Occipital lobe (tissue), 3 donors: ENCODE measurements at places on chromosomes 5 and 9.

- DNase-seq, result no peak
These were observed 24.3 kb upstream of the PITX1 start for GRCh38 chr5:135058331-135058732.

DNA sequence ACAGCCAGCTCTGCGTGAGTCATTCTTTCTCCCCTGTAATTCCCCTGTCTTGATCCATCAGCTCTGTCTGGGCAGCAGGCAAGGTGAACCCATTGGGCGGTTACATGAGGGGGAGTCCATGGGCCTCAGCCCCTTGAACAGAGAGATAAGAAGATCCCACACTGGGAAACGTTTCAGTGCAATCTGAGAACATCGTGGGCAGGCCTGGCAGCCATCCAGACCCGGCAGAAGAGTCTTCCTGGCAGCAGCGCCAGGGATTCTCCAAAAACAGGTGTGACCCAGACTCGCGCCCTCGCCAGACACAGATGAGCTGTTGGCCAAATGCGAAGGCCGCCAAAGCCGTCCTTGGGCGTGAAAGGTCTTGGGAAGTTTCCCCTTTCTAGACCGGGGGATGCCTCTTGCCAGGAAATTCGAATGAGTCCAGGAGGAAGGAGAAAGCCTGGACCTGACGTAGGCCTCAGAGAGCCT is 6.4 kb upstream of the SLC12A7 start:
- DNase-seq, result peak; percentile 35

DNA sequence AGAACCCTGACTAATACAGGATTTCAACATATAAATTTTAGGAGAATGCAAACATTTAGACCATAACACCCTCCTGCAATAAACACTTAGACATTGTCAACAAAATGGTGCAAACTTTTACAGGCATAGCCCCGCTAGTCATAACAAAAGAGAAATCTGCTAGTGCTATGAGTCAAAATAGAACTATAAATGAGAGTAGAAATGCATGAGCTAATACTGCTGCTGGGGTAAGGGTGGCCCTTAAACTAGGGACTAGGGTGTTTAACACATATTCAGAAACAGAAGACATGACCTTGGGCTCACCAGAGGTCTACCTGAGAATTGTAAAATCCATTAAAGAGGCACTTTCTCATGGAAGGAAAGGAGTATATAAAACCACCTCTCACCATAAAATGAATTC is 131.6 kb downstream of the TLR4 start:
- no peak for DNase-seq

- DNase-seq, result no peak
These were observed at the start of gene PCDHA12 for GRCh38 chr5:140875085-140876065. Gene PCDHA12 (plus strand): TSS chr5:140875308. CDS start chr5:140875473, 165 bp downstream.

DNA sequence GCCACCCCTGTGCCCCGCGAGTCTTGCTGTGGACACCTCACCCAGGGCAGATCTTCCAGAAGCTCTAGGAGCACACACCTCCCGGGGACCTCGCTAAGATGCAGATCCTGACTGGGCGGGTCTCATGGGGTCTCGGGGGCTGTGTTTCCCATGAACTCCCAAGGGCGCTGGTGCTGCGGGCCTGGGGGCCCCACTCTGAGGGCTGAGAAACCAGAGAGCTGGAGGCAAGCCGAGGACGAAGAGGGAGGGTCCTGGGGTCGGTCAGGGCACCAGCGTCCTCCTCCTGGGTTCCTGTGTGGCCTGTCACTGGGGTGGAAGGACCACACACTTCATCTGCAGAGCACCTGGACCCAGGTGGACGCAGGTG is 30.2 kb downstream of the SLC6A3 start:
- no peak for DNase-seq

- DNase-seq, result no peak
These were observed 33.4 kb upstream of the TTC1 start for GRCh38 chr5:159975462-159976019.

GRCh38 chr5:87437724-87438123 is 25.0 kb upstream of the CCNH start:
- no peak for DNase-seq

GRCh38 chr5:63310644-63311043 is 651.6 kb downstream of the HTR1A start:
- no peak for DNase-seq

DNA sequence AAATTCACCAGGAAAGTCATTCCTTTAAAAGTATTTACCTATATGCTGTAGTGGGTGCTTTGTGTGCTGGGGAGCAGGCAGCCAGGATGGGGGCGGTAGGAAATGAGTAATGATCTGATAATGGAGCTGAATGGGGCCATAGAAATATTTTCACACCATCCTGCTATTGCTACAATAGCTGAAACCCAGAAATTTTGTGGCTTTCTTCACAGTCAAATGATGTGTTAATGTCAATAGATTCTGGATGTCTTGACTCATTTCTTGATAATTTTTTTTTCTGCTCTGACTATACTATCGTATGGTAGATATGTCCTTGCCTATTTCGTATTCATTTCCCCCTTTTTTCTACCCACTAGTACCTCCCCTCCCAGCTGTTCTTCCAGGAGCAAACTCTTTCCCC is 59.5 kb downstream of the RORB start:
- DNase-seq, result no peak

- no peak for DNase-seq
These were observed 339.8 kb upstream of the RGMB start for GRCh38 chr5:98433673-98434072.

- DNase-seq, result no peak
These were observed 708.6 kb downstream of the DTWD2 start for GRCh38 chr5:118279540-118280294.

GRCh38 chr9:117772960-117773359 is 68.8 kb downstream of the TLR4 start:
- DNase-seq, result no peak

DNA sequence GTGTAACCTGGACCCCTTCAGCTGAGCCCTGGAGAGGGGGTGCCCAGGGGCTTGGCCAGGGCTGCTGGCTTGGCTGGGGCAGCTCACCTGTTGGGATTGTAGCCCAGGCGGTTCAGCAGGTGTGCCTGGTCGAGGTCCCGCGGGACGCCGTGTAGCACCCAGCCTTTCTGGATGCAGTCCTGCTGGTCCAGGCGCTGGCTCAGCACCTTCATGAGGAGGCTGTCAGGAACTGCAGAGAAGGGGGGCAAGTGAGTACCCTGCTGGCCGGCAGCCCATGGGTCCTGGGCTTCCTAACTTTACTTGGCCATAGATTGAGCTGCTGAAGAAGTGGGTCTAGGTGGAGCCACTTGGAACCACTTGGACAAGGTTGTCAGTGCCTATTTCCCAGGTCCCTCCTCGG is 85.5 kb downstream of the AK8 start:
- DNase-seq, result no peak

GRCh38 chr5:174425271-174425963 is 299.0 kb upstream of the MSX2 start:
- DNase-seq, result no peak

DNA sequence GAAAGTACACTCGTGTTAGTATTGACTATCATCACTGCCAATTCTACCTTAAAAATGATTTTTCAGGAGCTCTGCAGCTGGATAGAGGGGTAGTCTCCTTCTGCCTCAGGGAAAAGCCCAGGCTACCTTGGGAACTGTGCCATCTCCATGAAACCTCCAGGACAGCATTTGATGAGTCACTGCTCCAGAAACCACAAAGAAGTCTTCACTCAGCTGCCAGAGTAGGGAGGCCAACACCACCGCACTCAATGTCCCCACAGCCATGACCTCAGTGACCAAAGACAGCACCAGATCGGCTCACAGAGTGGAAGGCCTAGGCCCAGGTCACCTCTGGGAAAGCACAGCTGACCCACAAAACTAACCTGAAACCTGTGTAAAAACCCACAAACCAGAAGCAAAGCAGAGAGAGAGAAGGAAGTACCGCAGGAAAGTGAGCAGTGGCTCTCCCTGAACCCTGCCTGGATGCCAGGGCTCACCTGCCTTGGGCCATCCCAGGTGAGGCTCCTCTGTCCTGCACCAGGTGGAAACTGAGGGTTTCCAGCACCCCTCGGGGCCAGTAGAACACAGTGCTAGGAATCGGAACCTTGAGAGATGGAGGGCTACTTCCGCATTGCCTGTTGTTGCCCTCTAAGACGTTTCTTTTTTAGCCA is 30.0 kb downstream of the S1PR3 start:
- DNase-seq, result no peak

GRCh38 chr5:155711882-155712281 is 615.1 kb upstream of the SGCD start:
- no peak for DNase-seq

DNA sequence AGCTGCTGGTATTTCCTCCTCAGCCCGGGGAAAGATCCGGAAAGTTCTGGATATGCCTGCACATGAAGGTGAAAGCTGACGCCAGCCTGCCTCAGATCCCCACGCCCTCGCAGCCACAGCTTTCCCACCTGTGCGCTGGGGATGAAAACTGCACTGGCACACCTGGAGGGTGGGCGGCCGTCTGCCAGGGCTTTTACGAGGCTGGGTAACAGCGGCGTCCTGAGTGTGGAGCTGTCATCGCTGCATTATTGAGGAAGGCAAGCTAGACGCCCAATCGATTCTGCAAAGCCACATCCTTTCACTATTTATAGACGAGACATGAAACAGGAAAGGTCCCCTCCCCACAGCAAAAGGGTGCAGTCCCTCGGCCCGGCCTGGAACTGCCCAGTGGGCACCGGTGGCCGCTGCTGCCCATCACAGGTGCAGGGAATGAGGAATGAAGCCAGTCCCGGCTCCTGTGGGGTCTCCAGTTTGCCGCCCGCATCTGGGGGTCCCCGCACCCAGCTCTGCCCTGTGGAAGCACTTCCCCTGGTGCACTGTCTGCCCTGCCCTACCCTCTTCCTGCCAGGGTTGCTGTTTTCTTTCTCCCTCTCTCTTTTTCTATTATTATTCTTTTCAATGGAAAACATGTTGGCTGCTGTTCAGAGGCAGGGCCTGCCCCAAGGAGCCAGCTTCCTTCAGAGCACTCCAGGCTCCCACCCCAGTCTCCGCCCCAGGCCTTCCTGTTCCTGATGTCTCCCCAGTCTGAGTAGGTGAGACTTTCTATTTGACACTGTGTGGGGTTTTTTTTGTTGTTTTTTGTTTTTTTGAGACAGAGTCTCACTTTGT is 7.0 kb downstream of the NOTCH1 start:
- DNase-seq, result no peak
